ENCODE measurements at places on chromosomes 3 and 15.

DNA sequence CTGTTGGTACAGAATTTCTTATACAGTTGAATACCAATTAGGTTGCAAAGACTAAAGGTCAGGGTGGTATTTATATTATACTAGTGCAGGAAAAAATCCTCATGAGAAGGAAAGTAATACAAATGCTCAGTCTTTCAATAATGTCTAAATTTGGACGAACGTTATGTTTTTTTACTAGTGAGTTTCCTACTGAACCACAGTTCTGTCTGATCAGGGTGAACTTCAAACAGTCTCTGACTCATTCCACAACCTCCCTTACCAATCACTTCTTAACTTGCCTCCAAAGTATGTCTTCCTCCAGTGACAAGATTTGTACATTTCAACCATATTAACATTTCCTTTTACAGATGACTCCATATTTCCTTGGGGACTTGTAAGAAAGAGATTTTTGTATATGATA is 3.4 kb downstream of the TMEM212 start:
- no peak for DNase-seq

GRCh38 chr3:25355998-25356397 is 72.1 kb upstream of the RARB start:
- DNase-seq, result no peak

DNA sequence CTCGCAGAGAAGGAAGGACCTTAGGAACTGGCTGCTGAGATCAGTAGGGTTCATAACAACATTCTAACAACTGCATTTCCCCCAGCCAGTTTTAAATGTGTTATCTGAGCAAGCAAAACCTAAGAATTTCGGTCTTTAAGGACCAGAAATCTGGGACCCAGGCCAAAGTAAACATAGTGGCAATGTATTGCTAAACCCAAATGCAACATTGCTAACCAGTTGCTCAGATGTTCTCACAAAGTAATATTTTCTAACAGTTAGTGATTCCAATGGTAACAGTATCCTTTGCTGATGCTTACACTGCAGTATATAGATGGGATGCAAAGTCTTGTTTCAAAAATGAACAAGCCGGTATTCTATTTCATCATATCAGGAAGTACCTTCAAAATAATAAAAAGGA is 254.3 kb downstream of the RYR3 start:
- DNase-seq, result no peak

DNA sequence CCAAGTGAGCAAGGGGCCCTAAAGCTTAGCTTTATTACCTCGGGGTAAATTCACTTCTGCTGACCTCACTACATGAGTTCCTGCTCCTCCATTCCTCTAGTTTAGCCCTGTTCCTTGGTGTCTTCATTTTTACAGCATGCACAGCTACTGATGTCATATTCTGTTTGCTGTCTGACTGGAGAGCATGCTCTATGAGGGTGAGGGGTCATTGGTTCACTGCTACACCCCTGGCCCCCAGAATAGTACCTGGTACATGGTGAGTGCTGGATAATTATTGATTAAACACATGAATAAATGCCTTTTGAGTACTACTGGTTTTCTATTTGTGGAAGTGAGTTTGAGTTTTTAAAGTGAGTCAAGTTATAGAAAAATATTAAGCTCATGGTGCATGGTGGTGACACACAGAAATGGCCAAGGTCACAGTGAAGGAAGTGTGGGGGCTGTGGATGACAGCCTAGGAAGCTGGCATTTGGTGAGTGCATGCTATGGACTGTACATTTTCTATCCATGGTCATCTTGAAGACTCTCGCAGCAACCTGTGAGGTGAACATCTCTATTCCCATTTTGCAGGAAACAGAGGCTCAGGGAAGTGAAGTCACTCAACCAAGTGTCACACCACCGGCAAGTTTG is 34.0 kb downstream of the RPLP1 start:
- no peak for DNase-seq

DNA sequence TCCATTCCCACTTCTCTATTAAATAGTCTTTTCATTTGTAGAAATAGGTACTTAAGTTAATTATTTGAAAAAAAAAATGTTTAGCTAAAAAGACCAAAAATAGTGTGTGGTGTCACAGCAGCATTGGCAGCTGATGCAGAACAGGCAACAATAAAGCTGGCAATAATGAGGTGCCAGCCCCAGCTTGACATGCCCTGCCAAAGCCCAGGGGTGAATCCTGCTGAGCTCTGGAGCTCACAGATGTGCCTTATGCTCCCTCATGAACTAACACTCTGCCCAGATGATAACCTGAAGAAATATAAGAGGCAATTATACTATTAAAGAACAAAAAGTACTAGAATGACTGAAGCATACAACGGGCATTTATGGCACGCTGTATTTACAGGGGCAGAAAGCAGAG is 63.8 kb downstream of the IGSF11 start:
- no peak for DNase-seq

- DNase-seq, result no peak
Measured at GRCh38 chr3:38711321-38711720, 61.8 kb upstream of the SCN5A start.

DNA sequence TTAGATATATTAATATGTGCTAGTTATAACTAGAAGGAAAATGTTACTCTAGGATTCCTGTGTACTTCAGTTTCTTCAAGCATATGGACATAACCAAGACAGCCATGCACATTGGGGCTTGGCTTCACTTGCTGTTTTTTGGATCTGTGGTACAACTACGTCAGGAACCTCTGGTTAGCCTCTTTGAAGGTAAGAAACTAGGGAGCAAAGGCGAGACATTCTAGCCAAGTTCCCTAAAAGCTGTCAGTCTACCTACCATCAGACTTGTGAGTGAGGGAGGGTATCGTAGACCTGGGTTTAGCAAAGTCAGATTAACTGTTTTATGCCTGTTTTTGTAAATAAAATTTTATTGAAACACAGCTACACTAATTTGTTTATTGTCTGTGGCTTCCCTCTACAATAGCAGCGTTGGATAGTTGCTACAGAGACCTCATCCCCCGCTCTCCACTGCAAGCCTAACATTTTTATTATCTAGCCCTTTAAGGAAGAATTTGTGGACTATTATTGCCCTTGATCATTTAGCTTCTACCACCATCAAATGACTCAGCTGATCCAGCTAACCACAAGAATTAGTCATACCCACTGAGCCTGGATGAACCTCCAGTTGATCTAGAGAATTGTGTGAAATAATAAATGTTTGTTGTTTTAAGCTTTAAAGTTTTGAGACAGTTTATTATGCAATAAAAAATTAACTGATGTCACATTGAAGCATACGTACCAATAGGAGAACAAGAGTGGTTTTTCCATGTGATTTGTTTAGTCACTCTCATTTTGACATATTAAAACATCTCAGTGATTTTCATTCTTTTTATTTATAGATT is 58.1 kb downstream of the RSRC1 start:
- DNase-seq, result no peak

DNA sequence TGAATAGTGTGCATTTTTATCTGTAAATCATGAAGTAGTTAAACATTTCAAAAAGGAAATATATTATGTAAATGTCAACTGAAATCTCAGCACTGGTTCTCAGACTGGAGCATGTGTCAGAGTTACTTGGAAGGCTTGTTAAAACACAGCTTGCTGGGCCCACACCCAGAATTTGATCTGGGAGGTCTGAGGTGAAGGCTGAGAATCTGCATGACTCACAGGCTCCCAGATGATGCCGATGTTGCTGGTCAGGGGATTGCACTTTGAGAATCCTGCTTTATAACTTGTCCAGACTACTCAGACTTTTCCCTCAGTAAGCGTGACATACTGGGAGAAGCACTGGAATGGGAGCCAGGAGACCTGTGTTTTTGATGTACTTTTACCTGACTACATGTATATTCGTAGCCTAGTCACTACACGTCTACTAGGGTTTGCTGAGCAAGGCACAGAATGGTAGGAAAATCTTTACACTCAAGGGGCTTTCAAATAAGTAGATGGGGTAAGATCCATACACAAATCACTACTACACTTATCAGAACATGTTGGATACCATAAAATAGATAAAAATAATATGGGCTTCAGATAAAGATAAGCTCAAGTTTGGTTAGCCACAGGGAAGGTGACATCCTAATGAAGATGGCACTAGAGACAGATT is 77.1 kb upstream of the MEX3B start:
- DNase-seq, result no peak

DNA sequence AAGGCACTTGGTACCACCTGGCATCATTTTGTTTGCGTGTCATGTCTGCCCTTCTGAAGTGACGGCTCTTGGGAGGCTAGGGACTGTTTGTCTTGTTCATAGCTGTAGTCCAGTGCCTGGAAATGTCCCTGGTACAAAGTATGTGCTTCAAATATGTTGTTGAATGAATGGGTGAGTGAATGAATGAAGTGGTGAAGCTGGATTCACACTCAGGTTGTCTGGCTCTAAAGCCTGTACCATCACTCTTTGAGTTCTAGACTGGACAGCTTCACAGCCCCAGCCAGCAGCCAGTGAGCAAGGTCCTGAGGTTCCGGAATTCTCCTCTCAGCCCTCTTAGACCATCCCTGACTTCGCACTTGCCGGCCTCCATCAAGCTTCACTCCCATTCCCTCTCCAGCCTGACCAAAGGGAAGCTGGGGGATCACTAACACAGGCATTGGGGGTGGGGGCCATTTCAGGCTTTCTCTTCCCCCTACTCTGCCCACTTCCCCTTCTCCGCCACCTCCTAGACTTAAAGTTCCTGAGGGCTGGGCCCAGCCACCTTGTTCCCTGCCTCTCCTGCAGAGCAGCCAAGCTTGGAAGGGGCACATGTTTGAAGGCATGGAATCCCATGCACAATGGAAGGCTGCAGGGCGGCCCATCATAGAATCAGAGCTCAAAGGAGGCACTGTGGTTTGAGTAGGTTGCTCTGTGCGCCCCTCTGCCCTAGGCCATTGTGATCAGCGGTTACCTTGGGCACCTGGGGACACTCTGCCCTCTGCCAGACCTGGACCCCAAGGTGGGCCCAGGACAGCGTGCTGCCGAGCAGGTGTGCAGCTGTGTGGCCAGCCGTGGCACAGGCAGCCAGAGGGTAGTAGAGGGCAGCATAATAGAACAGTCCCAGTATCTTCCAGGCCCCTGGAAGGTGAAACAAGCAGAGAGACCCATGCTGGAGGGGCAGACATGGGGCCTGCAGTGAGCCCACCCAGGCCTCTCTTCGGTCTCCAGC is 7.7 kb downstream of the STRA6 start:
- DNase-seq, result no peak

DNA sequence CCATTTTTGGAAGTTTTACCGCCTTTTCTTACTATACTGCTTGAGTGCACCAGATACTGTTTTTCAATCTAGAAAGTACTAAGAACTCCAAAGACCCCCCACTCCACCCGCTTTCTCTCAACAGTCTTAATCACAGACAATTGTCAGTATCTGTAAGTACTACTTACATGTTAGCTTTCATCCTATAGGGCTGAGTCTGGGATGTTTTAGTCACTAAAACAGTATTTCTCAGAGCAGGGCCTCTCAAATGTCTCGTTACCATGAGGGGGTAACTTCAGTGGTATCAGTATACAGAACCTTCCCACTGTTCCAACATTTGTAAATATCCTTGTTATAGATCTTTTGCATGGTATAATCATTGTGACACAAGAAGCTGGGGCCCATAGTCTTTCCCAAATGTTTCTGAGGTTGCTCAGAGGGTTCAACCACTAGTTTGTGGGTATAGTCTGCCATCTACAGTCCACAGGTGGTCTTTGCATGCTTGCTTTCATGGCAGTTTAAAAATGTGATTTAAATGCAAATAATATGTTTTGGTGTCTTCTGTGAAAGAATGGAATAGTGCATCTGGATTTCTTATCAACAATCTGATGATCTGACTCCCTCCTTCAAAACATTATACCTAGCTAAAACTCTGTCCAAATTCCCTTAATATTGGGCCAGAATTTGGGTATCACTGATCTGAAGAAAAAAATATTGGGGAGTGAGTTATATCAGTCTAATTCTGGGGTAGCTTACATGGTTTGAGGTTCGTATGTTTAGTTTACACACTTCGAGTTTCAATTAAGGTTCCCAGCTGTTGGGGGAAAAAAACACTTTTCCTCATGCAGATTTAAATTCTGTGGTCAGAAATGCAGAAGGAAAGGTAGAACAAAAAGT is 18.0 kb upstream of the DNAJC13 start:
- peak; percentile 64 for DNase-seq

GRCh38 chr3:38998086-38998485 is 53.7 kb downstream of the SCN11A start:
- no peak for DNase-seq

- DNase-seq, result no peak
Measured at GRCh38 chr15:57112178-57112577, 193.7 kb downstream of the TCF12 start.
